T-helper 2 cell treated with Interferon-gamma antibody and Interleukin-4, amounts not matched to agents 5 μg/mL and 100 μg/mL, for 36 hours (primary cell): ENCODE measurements at places on chromosomes 3 and 15.

DNA sequence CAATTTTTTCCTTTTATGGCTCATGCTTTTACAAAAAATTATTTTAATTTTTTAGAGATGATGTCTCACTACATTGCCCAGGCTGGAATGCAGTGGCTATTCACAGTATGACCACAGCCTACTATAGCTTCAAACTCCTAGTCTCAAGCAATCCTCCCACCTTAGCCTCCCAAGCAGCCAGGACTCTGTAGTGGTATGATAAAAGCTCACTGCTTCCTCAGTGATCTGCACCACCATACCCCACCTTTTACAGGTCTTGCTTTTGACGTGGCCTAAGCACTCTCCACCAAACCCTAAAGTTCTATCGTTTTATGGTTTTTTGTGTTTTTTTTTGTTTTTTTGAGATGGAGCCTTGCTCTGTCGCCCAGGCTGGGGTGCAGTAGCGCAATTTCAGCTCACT is 14.0 kb upstream of the TMF1 start:
- DNase-seq = no peak

DNA sequence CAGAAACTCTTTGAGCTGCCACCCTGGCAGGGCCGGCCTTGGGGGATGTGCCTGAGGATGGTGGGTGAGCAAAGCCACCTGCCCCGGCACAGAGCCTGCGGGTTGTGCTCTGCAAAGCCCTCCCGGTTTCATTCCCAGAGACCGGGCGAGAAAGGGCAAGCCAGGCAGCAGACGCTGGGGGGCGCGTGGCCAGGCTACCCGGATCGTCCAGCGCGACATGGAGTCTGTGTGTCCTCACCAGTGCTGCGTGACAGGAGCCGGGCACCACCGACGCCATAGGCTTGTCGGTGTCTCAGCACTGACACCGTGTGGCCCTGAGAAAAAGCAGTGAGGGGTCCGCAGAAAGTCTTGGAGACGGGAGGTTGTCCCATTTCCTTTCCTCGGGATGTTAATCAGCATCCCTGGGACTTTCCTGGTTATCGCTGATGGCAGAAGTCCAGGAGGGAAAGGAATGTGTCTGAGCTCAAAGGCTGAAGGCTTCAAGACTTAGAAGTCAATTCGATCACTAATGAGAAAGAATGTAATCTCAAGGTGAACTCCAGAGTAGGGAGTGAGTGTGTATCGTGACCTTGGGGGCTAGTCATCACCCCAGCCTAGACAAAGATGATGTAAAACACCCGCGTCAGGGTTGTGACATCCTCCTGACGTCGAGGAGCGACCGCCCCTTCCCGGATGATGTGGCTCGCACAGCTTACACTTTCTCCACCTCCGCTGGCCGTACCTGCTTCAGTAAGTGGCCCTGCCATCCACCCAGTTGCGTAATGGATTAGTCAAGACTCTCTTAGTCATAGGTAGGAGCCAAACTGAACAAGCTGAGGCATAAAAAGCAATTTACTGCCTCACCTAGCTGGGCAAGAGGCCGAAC is 36.3 kb upstream of the PLA2G4E start:
- DNase-seq = peak; percentile 36

DNA sequence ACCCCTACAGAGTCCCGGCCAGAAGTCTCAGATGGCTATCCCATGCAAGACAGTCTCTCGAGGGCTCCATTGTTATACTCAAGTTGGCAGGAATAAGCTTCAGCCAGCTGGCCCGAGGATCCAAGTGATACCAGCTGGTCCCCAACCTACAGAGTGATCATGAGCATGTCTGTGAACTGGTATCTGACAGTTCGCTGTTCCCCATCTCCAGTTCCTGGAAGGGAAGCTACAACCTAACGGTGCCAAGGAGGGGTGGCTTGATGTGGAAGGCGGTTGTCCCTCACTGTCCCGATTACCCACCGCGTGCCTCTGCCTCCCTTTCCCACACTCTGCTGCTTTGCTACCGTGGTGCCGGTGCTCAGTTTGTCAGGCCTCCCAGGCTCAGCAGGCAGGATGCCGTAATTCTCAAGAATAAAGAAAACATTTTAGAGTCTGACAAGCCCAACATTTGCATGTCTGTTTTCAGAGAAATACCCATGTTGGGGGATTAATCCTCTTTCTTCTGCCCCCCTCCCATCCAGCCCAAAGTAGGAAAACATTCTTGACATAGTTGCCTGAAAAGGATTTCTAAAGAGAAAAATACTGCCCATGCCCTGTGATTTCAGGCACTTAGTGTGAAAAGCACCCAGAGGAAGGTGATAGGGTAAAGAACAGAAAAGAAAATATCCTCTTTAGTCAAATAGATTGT is 49.4 kb upstream of the HES1 start:
- no peak for DNase-seq

DNA sequence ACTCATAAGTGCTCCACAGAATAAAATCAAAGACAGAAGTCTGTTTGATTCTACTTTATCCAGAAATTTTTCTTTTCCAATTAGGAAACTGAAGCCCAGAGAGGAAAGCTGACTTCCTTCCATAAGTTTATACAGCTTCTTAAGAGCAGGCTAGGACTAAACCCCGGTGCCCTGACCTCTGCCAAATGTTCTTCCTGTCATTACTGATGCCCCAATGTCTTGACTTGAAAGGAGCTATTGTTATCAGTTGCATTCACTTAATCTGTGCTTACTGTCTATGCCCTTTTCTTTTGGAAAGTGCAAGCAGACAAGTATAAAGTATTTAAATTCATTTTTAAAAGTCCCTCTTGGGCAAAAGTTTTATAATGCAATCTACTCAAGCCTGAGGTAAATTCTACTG is 18.1 kb downstream of the CD200 start:
- DNase-seq = no peak

DNA sequence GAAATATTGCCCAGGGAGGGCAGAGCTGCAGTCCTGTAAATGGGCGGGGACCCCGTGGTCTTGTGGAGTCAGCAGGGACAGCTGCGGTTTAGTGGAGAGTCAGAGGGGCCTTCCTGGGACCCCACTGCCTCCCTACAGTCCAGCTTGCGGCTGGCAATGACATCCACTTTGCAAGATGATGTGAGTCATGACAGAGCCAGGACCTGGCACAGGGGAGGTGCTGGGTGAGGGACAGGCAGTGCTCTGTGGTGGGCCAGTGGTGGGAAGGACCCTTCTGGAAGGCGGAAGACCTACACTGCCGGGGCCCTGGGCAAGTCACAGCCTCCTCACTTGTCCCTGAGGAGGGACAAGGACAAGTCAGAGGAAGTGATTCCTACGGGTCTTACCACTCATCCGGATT is 17.8 kb downstream of the APBA2 start:
- no peak for DNase-seq

- no peak for DNase-seq
Observed at GRCh38 chr3:129409541-129409940, 18.9 kb downstream of the EFCAB12 start.

DNA sequence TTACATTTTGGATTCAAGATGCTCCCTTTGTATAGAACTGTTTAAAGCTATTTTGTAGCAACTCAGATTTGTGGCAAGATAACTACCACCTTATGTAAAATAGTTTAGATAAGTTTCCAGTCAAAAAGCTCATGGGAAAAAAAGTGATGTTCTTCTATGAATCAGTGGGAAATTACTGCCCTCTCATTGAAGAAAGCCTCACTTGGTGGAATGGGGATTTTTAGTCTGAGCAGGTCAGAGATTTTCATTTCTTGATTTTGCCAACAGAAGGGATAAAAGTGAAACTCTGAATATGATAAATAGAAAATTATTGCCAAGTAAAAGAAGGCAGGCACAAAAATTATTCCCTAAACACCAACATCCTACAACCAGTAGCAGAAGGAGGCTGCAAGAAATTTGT is 25.8 kb upstream of the CSTA start:
- no peak for DNase-seq

GRCh38 chr15:69736161-69736560 is 283.5 kb downstream of the RPLP1 start:
- DNase-seq = no peak

- no peak for DNase-seq
Observed at GRCh38 chr15:100346866-100347512, 5.2 kb upstream of the ADAMTS17 start.

DNA sequence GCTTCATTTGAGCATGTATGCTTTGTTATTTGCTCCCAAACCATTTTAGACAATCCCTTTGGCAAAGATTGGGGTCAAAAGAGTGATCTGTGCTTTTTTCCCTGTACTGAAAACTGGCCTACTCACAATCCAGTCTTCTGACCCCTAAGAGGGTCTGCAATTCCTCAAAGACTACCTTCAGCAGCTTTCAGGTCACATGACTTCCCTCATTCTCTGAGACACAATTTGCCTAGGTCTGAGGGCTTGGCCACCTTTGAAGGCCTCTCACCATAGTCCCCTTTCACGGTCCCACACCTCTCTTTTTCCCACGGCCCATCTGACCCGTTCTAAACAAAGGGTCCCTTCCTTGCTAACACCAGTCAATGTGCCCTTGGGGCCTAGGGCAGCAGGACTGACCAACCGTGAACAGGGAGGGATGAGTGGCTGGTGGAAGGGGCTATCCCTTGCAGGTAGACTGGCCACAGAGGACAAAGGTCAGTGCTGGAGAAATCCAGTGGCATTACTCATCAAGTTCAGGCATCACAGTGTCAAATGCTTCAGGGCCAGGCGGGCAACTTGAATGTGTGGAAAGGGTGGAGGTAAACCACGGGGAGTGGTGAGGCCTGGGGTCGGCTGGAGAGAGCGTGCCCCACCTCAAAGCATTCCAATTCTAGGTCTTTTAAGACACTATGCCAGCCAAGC is 10.8 kb downstream of the RASL12 start:
- no peak for DNase-seq

DNA sequence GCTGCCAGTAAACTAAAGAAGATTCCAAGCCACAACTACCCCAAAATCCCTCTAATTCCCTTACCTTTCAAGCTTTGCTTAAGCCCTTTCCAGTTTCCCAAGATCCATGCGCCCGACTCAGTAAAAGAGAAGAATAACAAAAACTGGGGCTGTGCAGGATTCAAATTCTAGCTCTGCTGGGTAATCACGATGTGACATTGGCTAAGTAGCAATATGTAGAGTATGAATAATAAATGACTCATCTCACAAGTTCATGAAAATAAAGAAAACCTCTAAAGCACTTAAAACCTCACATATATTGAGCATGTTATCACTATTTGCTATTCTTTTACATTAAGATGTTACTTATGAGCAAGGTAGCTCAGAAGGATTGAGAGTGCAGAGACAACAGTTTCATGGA is 522.2 kb upstream of the ZNF717 start:
- no peak for DNase-seq

DNA sequence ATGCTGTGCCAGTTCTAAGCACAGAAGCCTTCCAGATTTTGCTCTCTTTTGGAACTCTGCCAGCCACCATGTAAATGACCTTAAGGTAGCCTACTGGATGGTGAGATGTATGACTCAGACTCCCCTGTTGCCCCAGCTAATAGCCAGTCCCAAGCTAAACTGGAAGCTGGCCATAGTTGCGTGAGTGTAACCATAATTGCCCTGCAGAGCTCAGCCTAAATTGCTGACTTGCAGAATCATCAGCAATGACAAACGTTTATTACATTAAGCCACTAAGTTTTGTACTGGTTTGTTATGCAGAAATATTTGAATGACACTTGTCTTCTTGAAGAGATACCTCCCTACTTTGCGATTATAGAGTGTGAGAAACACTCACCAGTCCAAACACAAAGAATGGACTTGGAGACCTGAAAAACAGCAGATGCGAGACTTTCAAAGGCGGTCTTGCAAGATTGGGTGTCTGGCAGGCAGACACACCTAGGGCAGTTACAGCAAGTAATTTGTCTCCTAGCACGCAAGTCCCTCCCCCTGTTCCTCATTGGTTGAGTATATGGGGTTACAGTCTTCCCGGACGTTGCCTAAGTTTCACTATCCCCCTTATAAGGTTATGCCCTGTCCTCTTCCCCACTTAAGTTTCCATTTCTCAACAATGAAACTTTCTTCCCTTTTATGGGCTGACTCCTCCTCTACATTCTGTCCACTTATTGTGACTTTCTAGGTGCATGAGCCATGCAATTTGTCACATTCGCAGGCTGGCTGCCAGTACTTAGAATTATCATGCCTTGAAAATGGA is 83.6 kb upstream of the XCR1 start:
- DNase-seq = no peak

- no peak for DNase-seq
Observed at GRCh38 chr3:12060139-12060845, 56.1 kb downstream of the SYN2 start.

DNA sequence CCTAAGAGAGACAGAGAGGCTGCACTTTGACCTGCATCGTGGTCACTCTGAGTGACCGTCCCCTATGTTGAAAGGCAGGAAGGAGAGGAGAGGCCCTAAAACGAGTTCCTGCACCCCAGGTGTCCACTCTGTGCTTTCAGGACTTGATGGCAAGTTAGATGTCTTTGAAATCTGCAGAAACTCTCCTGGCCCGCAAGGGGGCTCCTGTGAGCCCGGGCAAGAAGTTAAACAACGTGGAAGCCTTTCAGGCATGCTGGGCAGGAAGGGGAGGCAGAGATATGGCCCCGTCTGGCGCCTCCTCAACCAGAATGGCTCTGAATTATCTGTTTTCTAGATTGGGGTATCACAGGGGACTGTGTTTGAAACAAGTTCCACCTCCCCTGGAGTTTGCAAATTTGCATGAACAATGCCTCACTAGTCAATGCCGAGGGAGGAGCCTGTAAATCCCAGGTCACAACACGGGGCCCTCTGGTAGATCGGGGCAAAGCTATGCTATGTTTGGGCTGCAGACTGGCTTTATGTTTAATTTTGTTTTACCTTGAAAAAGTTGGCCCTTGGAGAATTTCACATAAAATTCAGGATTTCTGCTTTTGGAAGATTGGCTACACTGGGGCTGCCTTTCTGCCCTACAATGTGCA is 9.8 kb downstream of the CTXND1 start:
- peak; percentile 6 for DNase-seq

- no peak for DNase-seq
Observed at GRCh38 chr15:51846066-51846462, 16.6 kb downstream of the TMOD3 start.

DNA sequence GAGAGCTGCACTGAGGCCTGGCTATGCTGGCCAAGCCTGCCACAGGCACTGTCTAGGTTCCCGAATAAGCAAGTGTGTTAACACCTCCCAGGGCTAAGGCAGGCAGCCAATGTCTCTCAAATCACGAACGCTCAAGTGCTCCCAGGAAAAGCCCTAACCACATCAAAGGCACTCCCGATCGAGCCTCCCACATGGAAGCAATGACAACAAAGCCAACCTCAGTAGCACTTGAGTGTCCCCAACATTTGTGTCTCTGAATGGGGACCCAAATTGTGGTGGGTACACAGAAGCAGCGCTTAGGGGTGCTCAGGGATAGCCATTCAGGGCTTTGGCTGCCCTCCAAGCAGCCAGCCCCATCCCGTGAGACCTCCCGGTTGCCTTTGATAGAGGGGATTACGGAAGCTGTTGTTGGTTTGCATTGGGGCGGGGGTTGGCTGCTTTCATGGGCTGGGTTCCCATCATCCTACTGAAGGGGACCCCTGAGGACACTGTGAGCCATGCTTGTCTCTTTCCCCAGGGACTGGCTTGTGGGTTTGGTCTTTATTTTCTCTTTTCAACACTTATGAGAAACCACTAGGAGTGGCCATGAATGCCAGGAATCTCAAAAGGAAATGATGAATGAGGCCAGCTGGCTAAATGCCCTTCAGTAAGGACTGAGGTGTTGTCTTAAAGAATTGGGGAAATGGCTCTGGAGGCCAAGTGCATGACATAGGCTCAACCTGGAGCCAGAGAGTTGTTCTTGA is 234.1 kb upstream of the FEZF2 start:
- DNase-seq = no peak
